Gastrocnemius medialis (tissue), 4 donors: ENCODE measurements at places on chromosomes 6 and 20. TPM values are rescaled to one million over a fixed set of nuclear protein-coding genes. Genes with fewer than 3 reads are reported as not detected.

DNA sequence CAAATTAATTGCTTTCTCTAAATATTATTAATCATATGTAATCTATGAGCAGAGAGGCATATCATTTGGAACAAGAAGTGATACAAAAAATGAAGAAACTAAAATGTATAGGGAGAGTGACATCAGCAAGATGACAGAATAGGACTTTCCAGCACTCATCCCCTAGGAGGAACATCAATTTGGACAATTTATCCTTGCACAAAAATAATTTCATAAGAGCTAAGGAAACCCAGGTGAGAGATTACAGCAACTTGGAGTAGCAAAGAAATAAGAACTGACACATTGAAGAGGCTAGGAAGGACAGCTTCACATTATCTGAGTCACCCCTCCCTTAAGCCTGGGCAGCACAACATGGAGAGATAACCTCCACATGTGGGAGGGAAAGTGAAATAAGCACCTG lies 347.5 kb downstream of the MAFB start:
- H3K27ac ChIP-seq = no peak overlapping the region
- H3K36me3 ChIP-seq = no peaks in the 10 kb centered on the region
- H3K4me1 ChIP-seq = peaks cover 2% of the 10 kb centered on the region
- no peak for DNase-seq
- H3K4me3 ChIP-seq = no peak overlapping the region

Gene MARCKS
- total RNA-seq = 5.1 TPM

DNA sequence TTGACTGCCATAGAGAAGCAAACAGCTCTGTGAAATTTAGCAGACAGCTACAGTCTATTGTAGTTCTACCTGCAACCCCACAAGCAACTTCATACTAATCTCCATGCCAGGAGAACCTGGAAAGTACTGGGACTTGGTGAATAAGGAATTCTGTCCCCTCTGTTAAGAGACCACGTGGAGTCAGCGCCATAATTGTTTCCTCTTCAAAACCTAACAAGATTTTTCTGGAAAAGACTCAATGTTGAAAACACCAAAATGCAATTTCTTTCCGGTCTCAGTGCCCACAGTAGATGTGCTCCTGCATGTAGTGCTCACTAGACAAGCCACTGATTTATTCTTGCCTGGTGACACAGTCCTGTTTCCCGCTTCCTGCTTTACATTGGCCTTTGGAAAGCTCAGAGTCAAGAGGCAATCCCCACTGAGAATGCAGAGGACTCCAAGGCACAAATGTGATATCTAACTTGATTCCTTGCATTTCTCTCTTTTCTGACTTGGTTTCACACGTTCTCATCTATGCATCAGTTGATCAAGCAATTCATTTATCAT lies 268.3 kb downstream of the HIVEP2 start:
- peaks cover 3% of the 10 kb centered on the region for H3K27me3 ChIP-seq
- no peaks in the 10 kb centered on the region for H3K4me1 ChIP-seq
- no peak overlapping the region for H3K4me3 ChIP-seq
- no peak for DNase-seq

Gene HMGCLL1
- total RNA-seq = 0.53 TPM

DNA sequence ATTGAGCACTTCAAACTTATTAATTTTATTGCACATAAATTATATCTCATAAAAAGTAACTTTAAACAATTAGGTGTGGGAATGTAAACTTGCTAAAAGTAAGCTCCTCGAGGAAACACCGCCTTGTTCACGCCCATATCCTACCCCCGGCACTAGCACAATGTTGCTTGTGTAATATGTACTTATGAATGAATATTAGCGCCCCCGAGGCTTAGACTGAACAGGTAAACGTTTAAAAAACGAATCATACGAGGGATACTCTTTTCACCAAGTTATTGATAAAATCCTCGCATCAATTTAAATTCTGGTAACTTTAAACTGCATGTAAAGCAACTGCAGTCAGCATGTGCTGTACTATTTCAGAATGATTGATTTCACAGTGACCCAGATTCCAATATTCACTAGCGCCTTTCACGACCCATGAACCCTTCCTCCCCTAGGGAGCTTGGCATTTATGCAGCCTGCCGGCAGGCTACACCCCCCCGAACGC lies 637 bp downstream of the TFB1M start:
- no peaks in the 10 kb centered on the region for H3K36me3 ChIP-seq
- no peak for DNase-seq
- H3K4me3 ChIP-seq = peak overlapping the region; percentile 88
- peak overlapping the region; percentile 90 for H3K27ac ChIP-seq
- peaks cover 3% of the 10 kb centered on the region for H3K4me1 ChIP-seq
- no peaks in the 10 kb centered on the region for H3K27me3 ChIP-seq

DNA sequence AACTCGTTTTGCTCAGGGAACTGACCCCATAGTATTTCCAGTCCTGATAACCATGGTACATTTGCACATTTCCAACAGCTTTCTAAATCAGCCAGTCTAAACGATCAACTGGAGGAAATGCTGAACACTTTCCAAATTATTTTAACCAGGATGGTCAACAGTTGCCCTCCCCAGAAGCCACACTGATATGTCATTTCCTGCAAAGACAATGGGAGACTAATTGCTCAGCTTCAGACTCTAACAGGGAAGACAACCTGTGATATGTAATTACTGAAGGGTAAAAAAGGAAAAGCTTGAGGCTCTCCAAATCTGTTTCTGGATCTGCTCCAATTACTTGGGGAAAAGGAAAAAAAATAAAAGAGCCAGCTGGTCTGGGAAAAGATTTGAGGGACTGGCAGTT lies 88.8 kb downstream of the FYN start:
- no peaks in the 10 kb centered on the region for H3K27me3 ChIP-seq
- no peak for DNase-seq
- no peak overlapping the region for H3K4me3 ChIP-seq
- peaks cover 23% of the 10 kb centered on the region for H3K4me1 ChIP-seq

Gene HLA-DQA1
- total RNA-seq = 3.5 TPM

- no peak overlapping the region for H3K4me3 ChIP-seq
- DNase-seq = no peak
- no peak overlapping the region for H3K27ac ChIP-seq
- no peaks in the 10 kb centered on the region for H3K36me3 ChIP-seq
- H3K4me1 ChIP-seq = no peaks in the 10 kb centered on the region
- H3K27me3 ChIP-seq = no peaks in the 10 kb centered on the region
Measured at GRCh38 chr6:151095538-151096254, 144.1 kb upstream of the AKAP12 start.

Gene OPRM1
- not detected for total RNA-seq

- no peaks in the 10 kb centered on the region for H3K27me3 ChIP-seq
- H3K4me1 ChIP-seq = peaks cover 34% of the 10 kb centered on the region
- H3K4me3 ChIP-seq = peak overlapping the region; percentile 23
- peak overlapping the region; percentile 89 for H3K27ac ChIP-seq
- H3K36me3 ChIP-seq = no peaks in the 10 kb centered on the region
Measured at GRCh38 chr6:170437719-170438401, 115.2 kb downstream of the PSMB1 start.

Gene RNF182
- not detected for total RNA-seq
